Hepatocyte (in vitro differentiated cells): ENCODE measurements at places on chromosomes 12 and 14. TPM values are rescaled to one million over a fixed set of nuclear protein-coding genes. Genes with fewer than 3 reads are reported as not detected.

- H3K27me3 ChIP-seq: no peaks in the 10 kb centered on the region
- H3K27ac ChIP-seq: peak overlapping the region; percentile 74
- DNase-seq: peak; percentile 66
- no peaks in the 10 kb centered on the region for H3K36me3 ChIP-seq
- no peaks in the 10 kb centered on the region for H3K4me1 ChIP-seq
These were observed 11.5 kb downstream of the TBC1D30 start for GRCh38 chr12:64835901-64836300.

DNA sequence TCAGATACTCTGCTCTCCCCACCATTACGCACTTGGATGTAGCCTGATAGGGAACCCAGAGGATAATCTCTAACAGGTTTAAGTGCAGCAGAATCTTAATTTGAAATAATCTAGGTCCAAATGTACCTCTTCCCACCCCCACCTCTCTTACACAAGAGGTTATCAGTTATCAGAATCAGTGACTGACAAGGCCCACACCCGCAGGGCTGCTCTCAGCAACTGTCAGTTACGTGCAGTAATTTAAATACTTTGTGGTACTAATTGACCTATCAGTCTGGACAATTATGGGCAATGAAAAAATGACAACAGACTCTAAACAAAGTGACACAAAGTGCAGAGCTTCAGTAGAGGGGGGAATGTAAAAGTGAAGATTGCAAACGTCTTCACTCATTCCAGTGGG, 74.0 kb downstream of the CLIP1 start:
- H3K4me3 ChIP-seq: no peak overlapping the region
- H3K27me3 ChIP-seq: no peaks in the 10 kb centered on the region
- no peaks in the 10 kb centered on the region for H3K4me1 ChIP-seq

Gene HOXC10
- total RNA-seq: 0.23 and 0.60 TPM in 2 replicates

- no peak overlapping the region for H3K27ac ChIP-seq
- H3K27me3 ChIP-seq: no peaks in the 10 kb centered on the region
- no peaks in the 10 kb centered on the region for H3K4me1 ChIP-seq
- peak; percentile 24 for DNase-seq
These were observed 193.5 kb downstream of the SLC2A13 start for GRCh38 chr12:39912211-39912980.

DNA sequence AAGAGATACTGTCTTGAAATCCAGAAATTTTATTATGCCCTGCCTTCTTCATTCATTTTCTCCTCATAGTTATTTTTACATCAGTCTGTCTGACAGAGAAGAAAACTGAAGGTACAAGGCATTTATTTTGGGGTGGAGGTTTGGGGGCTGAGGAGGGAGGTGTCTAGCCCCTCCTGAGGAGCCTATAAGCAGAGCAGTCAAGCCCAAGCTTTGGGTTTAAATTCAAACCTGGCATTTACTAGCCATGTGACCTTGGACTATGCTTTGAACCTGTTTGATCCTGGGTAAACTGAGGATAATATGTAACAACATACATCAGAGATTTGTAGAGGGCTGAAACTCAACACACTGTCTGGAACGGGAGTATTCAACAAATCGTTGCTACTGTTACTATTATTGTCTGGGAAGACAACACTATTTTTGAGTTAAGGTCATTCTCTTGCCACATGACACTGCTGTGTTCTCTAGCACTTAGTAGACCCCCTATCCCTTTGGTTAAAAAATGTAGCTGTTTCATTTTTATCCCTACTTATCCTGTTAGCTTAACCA, 66.1 kb upstream of the STRN3 start:
- no peak for DNase-seq
- no peaks in the 10 kb centered on the region for H3K36me3 ChIP-seq
- no peak overlapping the region for H3K4me3 ChIP-seq
- peak overlapping the region; percentile 87 for H3K27ac ChIP-seq

Gene FAIM2
- total RNA-seq: 1.4 and 5.0 TPM in 2 replicates

- H3K27ac ChIP-seq: no peak overlapping the region
- no peaks in the 10 kb centered on the region for H3K36me3 ChIP-seq
- peaks cover 7% of the 10 kb centered on the region for H3K4me1 ChIP-seq
- no peak for DNase-seq
- H3K27me3 ChIP-seq: no peaks in the 10 kb centered on the region
These were observed 264.3 kb upstream of the FOXN3 start for GRCh38 chr14:89681086-89682018.

- H3K4me3 ChIP-seq: no peak overlapping the region
- no peaks in the 10 kb centered on the region for H3K36me3 ChIP-seq
- no peaks in the 10 kb centered on the region for H3K27me3 ChIP-seq
- DNase-seq: no peak
- peaks cover 32% of the 10 kb centered on the region for H3K4me1 ChIP-seq
These were observed 139.8 kb downstream of the DACT1 start for GRCh38 chr14:58777541-58777979.

Gene GTF2A1
- 23.3 and 25.1 TPM in 2 replicates for total RNA-seq

Gene EID3
- total RNA-seq: 8.0 and 10.1 TPM in 2 replicates

GRCh38 chr12:127127897-127128296, 1139.1 kb upstream of the TMEM132C start:
- no peaks in the 10 kb centered on the region for H3K36me3 ChIP-seq
- H3K4me3 ChIP-seq: no peak overlapping the region
- no peaks in the 10 kb centered on the region for H3K4me1 ChIP-seq
- no peak overlapping the region for H3K27ac ChIP-seq

Gene MYF6
- 0.30 TPM in 1 of 2 replicates, not detected in the other for total RNA-seq

- H3K27me3 ChIP-seq: no peaks in the 10 kb centered on the region
- DNase-seq: no peak
- no peaks in the 10 kb centered on the region for H3K36me3 ChIP-seq
- no peaks in the 10 kb centered on the region for H3K4me1 ChIP-seq
- no peak overlapping the region for H3K4me3 ChIP-seq
These were observed 58.9 kb upstream of the HMGA2 start for GRCh38 chr12:65765436-65765813.

- H3K4me3 ChIP-seq: no peak overlapping the region
- no peaks in the 10 kb centered on the region for H3K4me1 ChIP-seq
- no peak overlapping the region for H3K27ac ChIP-seq
- H3K27me3 ChIP-seq: peaks cover 10% of the 10 kb centered on the region
- no peak for DNase-seq
- H3K36me3 ChIP-seq: no peaks in the 10 kb centered on the region
These were observed 67.8 kb downstream of the TUNAR start for GRCh38 chr14:95944462-95944861.

DNA sequence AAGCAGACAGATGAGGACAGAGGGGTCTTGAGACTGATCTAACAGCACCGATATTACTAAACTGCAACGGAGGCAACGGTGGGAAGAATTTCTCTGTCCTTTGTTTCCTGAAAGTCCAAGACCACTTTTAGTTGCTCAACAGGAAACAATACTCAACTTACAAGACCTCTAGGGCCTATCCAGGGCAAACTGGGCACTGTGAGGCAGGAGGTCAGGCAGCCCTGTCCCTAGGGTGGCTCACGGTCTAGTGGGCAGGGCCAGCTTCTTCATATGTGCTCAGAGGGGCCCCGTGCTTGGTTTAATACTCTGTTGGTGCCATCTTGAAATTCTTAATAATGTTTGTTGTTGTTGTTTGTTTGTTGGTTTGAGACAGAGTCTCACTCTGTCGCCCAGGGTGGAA, 14.2 kb downstream of the SSH1 start:
- H3K4me1 ChIP-seq: peaks cover 21% of the 10 kb centered on the region
- DNase-seq: no peak
- no peak overlapping the region for H3K4me3 ChIP-seq
- H3K36me3 ChIP-seq: no peaks in the 10 kb centered on the region

DNA sequence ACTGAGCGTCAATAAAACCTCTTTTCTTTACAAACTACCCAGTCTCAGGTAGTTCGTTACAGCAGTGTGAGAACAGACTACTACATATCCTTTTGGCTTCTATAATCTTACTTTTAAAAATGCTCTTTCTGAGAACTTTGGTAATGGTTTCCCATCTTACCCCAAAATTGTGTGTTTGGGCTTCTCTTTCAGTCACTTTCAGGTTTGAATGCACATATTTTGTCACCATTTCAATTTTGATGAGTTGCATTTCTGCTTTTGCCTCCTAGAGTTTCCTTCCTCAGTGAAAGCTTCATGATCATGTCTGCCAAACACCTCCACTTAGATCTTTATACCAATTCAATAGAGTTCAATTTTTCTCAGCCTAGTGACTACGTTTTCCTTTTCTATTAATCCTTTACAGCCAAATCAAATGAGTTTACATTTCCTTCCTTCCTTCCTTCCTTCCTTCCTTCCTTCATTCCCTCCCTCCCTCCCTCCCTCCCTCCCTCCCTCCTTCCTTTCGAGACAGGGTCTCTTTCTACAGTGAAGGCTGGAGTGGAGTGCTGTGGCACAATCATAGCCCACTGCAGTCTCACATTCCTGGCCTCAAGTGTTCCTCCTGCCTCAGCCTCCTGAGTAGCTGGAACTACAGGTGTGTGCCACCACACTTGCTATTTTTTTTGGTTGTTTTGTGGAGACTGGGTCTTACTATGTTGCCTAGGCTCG, 124.9 kb downstream of the BCAT1 start:
- no peak for DNase-seq
- H3K4me3 ChIP-seq: no peak overlapping the region
- no peaks in the 10 kb centered on the region for H3K4me1 ChIP-seq
- H3K36me3 ChIP-seq: no peaks in the 10 kb centered on the region
- H3K27me3 ChIP-seq: no peaks in the 10 kb centered on the region

DNA sequence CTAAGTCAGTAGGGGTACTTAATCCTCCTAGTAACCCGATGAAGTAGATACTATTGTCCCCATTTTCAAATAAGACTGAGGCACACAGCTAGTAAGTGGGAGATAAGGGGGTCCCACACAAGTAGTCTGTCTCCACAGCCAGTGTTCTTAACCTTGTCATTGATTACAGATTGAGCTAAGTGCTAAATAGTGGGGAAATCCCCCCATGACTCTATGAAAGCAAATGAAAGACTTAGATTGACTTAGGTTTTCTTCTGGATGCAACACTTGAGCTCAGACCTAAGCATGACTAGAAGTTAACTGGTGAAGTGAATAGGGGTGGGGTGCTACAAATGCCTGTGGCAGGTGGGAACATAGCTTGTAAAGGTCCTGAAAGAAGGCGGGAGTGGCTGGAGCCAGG, 73.8 kb downstream of the SYNE2 start:
- H3K4me3 ChIP-seq: no peak overlapping the region
- DNase-seq: no peak
- H3K27me3 ChIP-seq: no peaks in the 10 kb centered on the region
- H3K27ac ChIP-seq: no peak overlapping the region
- no peaks in the 10 kb centered on the region for H3K36me3 ChIP-seq

DNA sequence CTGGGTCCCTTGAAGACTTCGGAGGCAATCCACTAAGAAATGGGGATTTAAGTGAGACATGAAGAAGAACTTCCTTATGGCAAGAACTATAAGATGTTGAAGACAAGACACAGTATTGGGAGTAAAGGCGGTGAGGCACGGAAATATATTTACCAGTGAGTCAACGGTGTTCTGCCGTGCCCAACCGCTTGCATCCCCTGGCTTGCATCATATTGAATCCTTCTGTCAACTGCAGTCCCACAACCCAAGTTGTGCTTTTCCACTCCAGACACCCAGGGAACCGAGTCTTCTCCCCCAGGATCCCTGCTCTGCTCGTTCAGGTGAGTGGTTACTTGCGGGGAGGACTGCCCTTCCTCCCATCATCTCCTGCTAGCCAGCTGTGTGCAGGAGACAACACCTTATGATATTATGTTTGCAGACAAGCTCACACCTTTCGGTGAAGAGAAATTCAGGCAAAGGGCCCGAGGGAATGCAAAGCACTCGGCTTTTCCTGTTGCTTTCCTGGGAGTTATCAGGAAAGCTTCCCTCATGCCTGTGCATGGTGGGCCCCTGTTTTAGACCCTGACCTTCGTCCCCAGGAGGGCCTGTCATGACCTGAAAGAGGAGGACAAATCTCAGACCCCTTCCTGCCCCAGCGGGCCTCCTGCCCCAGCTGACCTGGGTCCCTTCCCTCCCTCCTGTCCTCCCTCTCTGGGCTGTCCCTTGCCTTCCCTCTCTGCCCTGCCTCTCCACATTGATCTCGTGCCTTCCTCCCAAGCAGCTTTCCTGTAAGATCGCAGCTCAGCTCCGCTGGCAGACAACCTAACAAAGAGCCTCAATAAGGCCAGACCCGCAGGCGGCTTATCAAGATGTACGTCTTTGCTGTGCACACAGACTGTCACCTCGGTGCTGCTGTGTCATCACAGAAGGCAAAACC, 4.3 kb upstream of the LRTM2 start:
- peak overlapping the region; percentile 32 for H3K27ac ChIP-seq
- no peaks in the 10 kb centered on the region for H3K4me1 ChIP-seq
- no peaks in the 10 kb centered on the region for H3K36me3 ChIP-seq
- H3K27me3 ChIP-seq: peaks cover 17% of the 10 kb centered on the region
- peak; percentile 45 for DNase-seq

GRCh38 chr12:54879579-54879978, 25.3 kb downstream of the MUCL1 start:
- no peak for DNase-seq
- no peak overlapping the region for H3K4me3 ChIP-seq
- no peak overlapping the region for H3K27ac ChIP-seq
- H3K36me3 ChIP-seq: no peaks in the 10 kb centered on the region

GRCh38 chr12:117046011-117046369, 53.2 kb downstream of the TESC start:
- H3K4me1 ChIP-seq: peaks cover 36% of the 10 kb centered on the region
- no peak overlapping the region for H3K4me3 ChIP-seq
- DNase-seq: peak; percentile 61
- no peaks in the 10 kb centered on the region for H3K27me3 ChIP-seq
- H3K27ac ChIP-seq: peak overlapping the region; percentile 84
- no peaks in the 10 kb centered on the region for H3K36me3 ChIP-seq

DNA sequence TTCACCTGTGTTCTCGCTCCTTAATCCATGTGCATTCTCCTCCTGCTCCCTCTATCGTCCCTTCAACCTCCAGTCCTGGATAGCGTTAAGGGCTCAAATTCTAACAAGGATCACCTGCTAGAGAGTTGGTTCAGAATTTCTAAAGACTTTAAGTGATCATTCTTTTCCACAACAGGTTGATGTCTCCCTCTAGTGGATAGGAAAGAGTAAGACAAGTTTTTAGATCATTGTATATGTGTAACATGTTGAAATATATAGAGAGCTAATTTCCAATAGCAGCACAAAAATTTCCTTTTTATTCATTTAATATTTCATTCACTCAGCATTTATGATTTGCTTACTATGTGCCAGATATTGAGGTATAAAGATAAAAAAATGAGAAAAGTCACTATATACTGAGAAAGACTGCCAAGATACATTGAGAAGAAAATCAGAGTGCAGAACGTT, 9.3 kb upstream of the ESR2 start:
- no peaks in the 10 kb centered on the region for H3K36me3 ChIP-seq
- no peaks in the 10 kb centered on the region for H3K27me3 ChIP-seq
- H3K27ac ChIP-seq: no peak overlapping the region

Gene PWP1
- total RNA-seq: 54.8 and 64.0 TPM in 2 replicates

DNA sequence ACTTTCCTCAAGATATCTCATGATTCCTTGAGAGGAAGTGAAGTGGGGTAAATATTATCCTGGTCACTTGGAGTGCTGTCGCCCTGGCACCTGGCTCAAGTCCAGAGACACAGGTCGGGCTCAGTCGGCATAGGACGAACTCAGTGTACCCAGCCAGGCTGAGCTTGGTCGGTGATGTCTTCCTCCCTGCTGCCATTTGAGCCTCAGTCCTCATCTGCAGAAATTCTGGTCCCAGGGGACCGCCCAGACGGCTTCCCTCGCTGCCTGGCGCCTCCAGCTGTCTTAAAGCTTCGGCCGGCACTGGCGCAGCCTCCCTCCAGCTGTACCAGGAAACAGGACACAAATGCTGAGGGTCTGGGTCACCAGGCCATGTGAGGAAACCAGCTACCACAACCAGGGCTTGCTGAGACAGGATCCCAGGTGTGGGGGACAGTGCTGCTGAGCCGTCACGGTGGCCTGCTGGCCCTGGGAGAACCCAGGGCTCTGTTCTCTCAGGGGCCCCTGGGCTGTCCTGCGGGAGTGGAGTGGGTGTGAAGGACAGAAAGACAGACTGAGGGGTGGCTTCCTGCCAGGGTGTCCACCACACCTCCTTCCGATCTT, 5.0 kb upstream of the KLC1 start:
- H3K4me3 ChIP-seq: no peak overlapping the region
- H3K36me3 ChIP-seq: no peaks in the 10 kb centered on the region
- H3K27me3 ChIP-seq: no peaks in the 10 kb centered on the region
- H3K4me1 ChIP-seq: peaks cover 7% of the 10 kb centered on the region
- H3K27ac ChIP-seq: no peak overlapping the region

Gene SLC10A1
- total RNA-seq: 1.7 and 3.0 TPM in 2 replicates
